Panc1 (cell line): ENCODE measurements at places on chromosomes 16 and 17. TPM values are rescaled to one million over a fixed set of nuclear protein-coding genes. Genes with fewer than 3 reads are reported as not detected.
A peak's percentile ranks its signal among the peaks of the same experiment; 100 is the strongest.

Gene FGF11
- 4.4 TPM for total RNA-seq

- DNase-seq: peak; percentile 69
Measured at GRCh38 chr17:77423589-77424451, 283.1 kb downstream of the SEC14L1 start.

DNA sequence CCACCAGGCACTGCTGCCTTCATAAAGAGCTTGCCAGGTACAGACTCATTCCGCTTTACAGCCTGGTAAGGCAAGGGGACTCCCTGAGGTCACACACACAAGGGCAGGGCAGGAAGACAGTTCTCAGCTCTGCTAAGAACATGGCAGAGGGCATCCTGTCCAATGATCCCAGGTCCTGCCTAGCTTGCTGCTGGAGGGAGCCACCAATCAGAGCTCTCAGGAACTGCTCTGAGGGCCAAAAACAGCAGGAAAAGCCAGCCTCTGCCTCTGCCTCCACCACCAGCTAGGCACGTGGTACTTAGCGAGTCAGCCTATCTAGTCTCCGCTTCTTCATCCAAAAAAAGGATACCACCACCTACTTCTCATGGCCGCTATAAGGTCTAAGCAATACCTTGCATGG lies 66.1 kb downstream of the GTF3C1 start:
- DNase-seq: no peak

Gene MT1F
- 2.1 TPM for total RNA-seq

DNA sequence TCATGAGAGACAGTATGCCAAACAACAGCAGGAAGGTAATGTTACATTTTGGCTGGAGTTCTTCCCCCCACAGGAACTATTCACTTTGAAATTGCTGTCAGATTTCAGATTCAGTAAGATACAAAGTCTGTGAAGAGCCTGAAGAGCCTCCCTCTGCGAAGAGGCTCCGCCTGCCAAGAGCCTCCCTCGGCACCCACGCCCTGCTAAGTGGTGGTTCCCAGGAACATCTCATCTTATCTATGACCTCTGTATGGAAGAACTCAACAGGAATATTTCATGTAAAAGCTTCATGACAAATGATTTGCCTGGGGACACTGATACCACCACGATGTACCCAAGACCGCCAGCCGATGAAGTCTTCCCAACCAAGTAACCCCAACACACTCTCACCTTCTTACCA lies 3.2 kb downstream of the ZC3H7A start:
- no peak for DNase-seq

DNA sequence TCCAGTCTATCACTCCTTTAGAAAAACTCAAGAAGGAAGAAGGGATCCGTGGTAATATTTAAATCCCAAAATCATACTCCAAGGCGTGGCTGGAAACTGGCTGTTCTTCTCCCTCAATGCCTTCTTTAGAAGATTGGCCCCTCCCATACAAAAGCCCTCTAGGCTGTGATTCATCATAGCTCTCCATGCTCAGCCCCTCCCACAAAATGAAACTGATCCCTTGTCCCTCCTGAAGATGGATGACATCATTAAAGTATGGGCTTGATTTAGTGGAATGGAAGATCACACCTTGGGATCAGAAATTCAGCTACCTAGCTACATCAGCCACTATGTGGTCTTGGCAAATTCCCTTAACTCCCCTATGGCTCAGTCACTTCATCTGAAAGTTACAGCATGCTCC lies 4.1 kb downstream of the GRIN2A start:
- DNase-seq: no peak

Gene WNK4
- total RNA-seq: 3.5 TPM
